Naive thymus-derived CD4-positive, alpha-beta T cell (primary cell): ENCODE measurements at places on chromosomes 12 and 14. TPM values are rescaled to one million over a fixed set of nuclear protein-coding genes. Genes with fewer than 3 reads are reported as not detected.
A peak's percentile ranks its signal among the peaks of the same experiment; 100 is the strongest.

Gene ACYP1
- 17.5 TPM for polyA plus RNA-seq

Gene HCAR1
- not detected for polyA plus RNA-seq

Gene ATP6V1D
- 45.6 TPM for polyA plus RNA-seq

Gene BEGAIN
- 0.38 TPM for polyA plus RNA-seq

Gene PTPRR
- polyA plus RNA-seq, result not detected

Gene SLC7A7
- 1.4 TPM for polyA plus RNA-seq

Gene TAS2R8
- not detected for polyA plus RNA-seq

Gene PTPN6
- polyA plus RNA-seq, result 387 TPM

Gene BATF
- 26.7 TPM for polyA plus RNA-seq

Gene PLA2G1B
- polyA plus RNA-seq, result not detected

Gene PRH2
- not detected for polyA plus RNA-seq

Gene COL2A1
- not detected for polyA plus RNA-seq

DNA sequence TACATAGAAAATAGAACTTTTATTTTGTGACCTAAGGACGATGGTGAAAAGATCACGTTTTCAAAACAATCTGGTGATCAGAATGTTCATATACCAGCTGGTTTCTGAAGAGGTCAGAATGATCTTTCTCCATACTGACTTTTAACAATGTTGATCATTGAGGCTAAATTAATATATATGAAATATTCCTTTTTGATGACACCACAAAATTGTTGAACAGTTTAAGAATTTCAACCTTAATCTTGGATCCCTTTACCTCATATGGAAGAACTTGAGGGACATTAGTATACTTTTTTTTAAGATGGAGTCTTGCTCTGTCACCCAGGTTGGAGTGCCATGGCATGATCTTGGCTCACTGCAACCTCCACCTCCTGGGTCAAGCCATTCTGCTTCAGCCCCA, 2.8 kb upstream of the REP15 start:
- DNase-seq, result no peak

DNA sequence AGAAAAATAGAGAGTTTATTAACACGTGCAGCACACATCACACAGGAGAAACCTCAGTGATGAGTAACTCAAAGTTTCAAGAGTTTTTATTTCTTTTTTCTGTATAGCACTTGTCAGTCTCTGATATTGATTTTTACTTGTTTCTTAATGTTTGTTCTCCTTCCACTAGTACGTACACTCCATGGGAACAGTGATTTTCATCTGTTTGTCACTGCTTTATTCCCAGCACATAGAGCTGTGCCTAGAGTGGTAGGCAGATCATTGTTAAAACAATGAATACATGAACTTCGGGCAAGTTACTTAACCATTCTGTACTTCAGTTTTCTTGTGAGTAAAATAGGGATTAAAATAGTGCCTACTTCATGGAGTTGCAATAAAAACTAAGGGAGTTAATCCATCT, 46.6 kb downstream of the ETV6 start:
- no peak for DNase-seq

GRCh38 chr12:38898001-38898684, 7.2 kb downstream of the CPNE8 start:
- no peak for DNase-seq

DNA sequence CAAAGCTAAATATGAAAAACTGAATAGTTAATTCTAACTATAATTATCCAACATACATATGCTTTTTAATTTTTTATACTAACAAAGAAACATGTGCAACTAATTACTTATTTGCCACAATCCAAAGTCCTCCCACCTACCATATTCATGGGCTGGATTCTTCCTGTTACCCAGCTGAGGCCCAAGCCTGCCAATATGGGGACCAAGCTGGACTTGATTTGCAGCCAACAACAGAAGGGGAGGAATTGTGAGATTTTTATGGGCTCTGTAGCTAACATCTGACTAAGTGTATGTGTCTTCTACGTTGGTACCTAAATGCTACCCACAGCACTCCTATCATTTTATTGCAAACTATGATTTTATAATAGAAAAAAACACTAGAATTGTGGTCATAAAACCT, 13.1 kb upstream of the ANKS1B start:
- DNase-seq, result no peak

GRCh38 chr12:51122844-51123243, 39.4 kb upstream of the CSRNP2 start:
- no peak for DNase-seq

- DNase-seq, result no peak
Observed at GRCh38 chr12:50981319-50982239, 29.2 kb downstream of the HIGD1C start.

DNA sequence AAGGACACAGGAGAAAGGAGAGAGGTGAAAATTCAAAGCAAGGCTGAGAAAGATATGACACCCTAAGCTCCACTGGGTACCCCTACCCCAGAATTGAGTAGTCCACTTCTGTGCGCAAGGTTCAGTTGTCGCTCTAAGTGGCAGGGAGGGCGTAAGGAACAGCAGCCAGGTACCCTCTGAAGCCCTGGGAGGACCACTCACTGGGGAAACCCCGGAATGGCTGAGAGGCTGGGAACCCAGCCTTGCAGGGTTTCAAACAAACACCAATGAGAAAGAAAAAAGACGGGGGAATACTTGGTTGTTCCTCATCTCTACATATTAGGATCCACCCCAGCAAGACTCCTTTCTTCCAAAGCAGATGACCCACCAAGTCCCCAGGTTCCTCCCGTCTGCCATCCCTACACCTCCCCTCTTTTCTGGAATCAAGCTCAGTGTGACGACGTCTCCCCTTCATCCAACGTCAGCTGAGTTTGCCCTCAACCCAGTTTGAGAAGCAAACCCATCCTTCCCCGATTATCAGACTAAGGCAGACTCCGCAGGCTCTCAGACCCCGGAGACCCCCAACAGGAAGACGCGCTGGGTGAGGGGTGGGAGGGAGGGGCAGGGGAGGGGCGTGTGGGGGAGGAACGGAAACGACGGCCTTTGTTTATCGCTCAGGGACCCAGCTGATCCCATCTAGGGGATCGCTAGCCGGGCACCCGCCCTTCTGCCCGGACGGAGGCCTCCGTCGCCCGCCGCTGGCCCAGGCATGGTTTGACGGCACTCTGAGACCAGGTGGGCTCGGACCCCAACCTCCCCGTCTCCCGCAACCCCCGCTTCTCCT, 795 bp downstream of the LMBR1L start:
- DNase-seq, result no peak

DNA sequence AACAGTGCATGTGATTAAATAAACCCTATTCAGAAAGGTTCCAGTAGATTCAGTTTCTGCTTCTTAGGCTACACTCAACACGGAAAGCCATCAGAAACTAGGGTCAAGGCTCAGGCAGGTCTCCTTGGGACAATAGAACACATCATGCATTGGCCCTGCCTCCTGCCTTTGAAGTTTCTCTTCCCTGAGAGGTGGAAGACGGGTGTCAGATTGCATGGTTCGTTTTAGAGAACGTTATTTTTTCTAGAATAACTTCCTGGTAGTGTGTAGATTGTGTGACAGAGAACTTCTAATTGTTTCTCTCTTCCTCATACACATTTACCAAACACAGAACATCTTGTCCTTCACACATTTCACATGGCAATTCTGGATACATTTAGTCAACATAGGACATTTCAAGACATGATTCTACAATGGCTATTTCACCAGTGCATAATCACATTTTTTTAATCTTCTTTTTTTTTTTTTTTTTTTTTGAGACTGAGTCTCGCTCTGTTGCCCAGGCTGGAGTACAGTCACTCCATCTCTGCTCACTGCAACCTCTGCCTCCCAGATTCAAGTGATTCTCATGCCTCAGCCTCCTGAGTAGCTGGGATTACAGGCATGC, 106.6 kb upstream of the AMN1 start:
- no peak for DNase-seq

DNA sequence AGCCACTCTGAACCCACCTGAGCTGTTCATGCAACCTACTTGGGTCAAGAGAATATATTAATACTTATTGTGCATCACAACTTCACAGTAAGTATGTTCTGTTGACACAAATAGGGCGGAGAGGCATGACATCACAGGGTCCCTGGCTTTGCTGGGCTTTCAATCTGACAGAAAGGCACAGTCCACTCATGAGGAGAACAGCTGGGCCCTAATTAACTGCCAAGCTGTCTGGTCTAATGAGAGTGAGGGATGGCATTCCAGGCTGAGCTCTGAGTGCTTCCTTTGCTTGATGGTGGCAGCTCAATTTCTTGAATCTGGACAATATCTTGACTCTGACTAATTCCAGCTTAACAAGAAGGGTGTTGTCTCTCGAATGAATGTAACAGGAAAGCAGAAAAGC, 2.0 kb downstream of the EFCAB11 start:
- no peak for DNase-seq

- no peak for DNase-seq
Observed at GRCh38 chr14:91509083-91509877, 830 bp downstream of the PPP4R3A start.

DNA sequence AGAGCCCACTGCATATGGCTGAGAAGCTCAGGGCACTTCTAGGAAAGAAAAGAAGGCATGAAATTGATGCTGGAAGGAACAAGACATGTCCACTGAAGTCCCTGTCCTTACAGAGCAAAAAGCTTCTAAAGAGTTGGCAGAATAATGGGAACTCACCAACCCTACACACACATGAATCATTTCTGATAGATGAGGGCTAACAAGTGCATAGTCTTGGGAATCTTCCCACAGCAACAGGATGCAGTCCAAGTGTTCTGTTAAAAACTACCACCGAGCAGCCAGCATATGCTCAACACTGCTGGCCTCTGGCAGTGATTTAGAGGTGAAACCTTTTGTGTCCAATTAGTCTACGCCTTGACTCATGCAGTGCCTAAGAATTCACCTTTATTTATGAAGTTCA, 44.8 kb downstream of the RHOJ start:
- DNase-seq, result no peak

GRCh38 chr14:76844223-76844622, 18.0 kb downstream of the LRRC74A start:
- peak; percentile 76 for DNase-seq

DNA sequence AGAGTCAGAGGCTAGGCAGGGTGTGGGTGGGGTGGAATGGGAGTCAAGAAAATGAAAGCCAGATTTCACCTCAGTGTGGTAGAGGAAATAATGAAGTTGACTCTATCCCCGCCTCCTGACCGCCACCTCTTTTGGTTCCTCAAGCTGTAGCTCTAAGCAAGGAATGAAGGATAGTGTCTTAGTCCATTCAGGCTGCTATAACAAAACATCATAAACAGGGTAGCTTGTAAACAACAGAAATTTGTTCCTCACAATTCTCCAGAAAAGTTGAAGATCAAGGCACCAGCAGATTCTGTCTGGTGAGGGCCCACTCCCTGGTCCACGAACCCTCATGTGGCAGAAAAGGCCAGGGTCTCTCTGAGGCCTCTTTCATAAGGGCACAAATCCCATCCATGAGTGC, 109.1 kb upstream of the AMN1 start:
- DNase-seq, result no peak

GRCh38 chr12:60209933-60210332, 614.1 kb downstream of the SLC16A7 start:
- no peak for DNase-seq

DNA sequence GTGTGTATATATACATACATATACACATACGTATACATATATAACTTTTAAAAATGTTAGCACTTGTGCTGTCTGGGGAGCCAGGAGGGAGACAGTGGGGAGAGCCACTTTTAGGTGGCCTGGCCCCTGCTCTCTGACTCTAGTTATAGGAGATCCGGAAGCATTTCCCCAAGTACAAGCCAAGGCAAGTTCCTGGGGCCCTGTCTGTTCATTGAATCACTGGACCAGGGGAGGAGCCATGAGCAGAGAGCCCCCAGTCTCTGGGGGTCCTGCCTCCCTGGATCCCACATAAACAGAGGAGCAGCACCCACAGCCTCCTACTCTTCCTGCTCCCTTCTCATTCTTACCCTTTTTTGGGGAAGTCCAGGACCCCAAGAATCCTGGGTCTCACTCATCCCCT, 45.4 kb upstream of the TMED10 start:
- DNase-seq, result no peak

- no peak for DNase-seq
Observed at GRCh38 chr14:20328705-20329104, 4.4 kb downstream of the CCNB1IP1 start.

- DNase-seq, result no peak
Observed at GRCh38 chr14:33393895-33394368, 455.3 kb downstream of the NPAS3 start.

DNA sequence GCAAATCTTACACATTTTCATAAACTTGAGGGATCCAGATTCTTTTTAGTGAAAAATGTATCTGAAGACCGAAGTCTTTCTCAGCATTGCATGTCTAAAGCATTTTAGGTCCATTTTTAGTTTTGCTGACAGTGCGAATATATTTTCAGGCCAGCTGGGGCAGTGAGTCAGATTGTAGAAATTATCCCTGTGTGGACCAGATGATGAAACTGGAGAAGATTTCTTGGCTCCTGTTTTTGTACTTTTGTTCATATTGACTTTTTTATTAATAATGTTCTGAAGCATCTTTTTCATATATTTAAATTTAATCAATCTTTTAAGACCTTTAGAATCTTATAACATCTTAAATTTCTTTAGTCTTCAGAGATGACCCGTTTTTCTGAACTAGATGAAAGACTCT, 173.1 kb downstream of the FLRT2 start:
- DNase-seq, result no peak

GRCh38 chr14:99520571-99521081, 39.4 kb downstream of the CCNK start:
- no peak for DNase-seq

- no peak for DNase-seq
Observed at GRCh38 chr12:42918443-42918842, 328.9 kb upstream of the PRICKLE1 start.
